Posterior vena cava (tissue), 2 donors: ENCODE measurements at places on chromosomes 5 and 9. TPM values are rescaled to one million over a fixed set of nuclear protein-coding genes. Genes with fewer than 3 reads are reported as not detected.

Gene ANXA2R
- 2.3 TPM for total RNA-seq

Gene PCDHGA6
- 6.6 TPM for total RNA-seq

Gene CDC25C
- not detected for total RNA-seq

Gene FOXD1
- total RNA-seq, result 15.8 TPM

Gene CER1
- total RNA-seq, result not detected

Gene S1PR3
- total RNA-seq, result 208 TPM

Gene EIF4EBP3
- total RNA-seq, result 8.5 TPM

Gene LIFR
- 75.0 TPM for total RNA-seq

DNA sequence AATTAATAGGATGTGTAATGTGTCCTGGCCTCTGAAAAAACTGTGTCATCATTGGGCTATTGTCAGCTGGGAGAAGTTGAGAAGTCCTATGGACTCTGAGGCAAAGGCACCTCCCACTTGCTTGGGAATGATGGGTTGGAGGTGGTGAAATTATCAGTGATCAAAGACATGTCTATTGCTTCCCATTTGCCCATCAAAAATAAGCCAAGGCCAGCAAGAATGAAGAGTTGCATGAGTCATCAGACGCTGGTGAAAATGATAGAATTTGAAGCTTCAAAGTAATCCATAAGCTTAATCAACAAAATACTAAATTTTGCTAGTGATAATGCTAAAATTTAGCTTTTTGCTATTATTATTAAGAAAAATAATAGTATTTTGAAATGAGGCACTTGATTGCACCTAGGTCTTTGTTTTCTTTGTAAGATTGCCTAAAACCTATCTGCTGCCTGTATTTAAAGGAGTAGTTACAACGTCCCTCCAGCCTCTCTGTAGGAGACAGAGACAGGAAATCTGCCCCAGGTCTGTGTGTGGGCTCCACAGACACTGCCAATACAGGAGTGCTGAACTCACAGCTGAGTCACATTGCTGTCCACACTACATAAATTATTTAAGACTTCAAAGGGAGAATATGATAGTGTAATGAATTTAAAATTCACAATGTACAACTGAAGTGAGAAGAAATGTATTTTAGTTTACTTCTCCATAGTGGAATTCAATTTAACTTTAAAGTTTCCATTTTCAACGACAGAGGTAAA is 48.4 kb upstream of the APC start:
- DNase-seq, result no peak

DNA sequence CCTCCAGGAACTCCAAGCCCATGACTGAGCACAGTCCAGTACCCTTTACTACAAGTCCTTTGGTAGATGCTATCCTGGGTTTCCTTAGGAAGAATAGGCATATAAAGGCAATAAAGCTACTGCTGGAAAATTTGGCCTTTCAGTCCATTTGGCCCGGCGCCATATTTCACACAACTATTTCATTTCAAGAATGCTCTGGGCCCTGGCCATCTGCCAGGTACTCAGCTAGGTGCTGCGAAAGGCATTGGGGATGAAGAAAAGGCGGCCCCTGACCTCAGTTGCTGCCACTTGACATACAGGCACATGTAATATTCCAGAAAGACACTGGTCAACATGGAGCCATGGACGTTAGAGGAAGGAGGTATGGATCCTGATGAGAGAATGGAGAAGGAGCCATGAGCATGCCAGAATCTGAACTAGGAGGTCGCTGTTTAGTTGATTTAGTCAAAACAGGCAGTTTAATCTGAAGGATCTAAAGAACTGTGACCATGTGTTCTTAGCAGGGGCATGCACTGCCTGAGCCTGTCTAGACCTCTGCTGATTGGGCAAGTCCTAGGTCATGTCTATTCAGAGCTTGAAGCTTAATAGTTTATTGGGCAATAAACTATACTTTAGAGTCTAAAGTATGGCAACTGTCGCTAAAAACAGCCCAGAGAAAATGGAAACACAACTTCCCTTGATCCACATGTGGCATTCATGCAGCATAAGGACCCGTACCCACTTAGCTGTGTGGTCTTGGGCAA is 149.3 kb downstream of the MELK start:
- peak; percentile 71 for DNase-seq

GRCh38 chr5:173355561-173355960 is 27.3 kb upstream of the STC2 start:
- DNase-seq, result no peak

GRCh38 chr5:155711882-155712281 is 615.1 kb upstream of the SGCD start:
- DNase-seq, result no peak

DNA sequence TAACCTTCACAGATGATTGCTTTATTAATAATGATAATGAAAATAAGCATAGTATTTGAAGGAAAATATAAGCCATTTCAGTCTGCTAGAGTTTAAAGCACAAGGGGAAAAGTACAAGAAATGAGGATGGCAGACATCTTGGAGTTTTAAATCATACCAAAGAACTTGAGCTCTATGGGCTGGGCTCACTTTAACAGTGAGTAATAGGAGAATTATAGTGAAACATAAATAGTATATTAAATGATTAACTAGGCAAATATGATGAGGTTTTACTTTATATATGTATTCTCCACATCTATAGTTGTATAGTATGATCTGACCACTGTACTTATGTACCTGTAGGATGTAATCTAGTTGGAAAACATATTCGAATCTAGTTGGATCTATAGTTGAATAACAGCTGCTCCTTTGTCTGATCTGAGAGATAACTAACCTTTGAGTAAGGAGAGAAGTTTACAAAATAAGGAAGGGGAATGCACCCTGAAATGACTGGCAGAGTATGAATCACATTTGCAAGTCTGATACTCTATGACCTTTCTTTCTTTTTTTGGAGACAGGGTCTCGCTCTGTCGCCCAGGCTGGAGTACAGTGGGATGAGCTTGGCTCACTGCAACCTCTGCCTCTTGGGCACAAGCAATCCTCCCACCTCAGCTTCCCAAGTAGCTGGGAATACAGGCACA is 17.6 kb downstream of the MEGF9 start:
- DNase-seq, result no peak

DNA sequence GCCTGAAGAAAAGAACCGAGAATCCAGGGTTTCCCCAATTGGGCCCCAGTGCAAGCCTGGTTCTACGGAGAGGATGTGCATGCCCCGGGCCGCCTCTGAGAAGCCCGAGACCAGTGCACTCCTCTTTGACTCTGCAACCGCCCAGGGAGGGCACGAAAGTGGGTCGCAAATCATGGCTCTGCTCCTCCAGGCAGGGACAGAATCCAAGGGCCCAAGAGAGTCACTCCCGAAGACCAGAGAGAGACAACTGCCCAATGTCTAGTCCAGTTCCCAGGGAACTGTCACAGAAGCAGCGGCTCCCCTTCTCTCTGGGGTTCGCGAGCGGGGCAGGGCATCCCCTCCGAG is 107.8 kb downstream of the PSD2 start:
- no peak for DNase-seq

DNA sequence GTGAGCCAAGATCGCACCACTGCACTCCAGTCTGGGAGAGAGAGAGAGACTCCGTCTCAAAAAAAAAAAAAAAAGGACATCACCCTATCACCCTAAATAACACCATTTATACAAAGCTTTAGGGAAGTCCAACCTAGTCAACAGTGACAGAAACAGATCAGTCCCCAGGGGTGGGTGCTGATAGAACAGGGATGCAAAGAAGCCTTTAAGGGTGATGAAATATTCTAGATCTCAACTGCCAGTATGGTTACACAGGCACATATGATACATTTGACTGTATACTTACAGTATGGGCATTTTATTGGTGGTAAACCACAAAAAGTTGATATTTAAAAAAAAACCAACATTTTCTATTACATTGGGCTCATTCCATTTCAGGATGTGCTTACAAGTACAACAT is 4.8 kb downstream of the RETREG1 start:
- no peak for DNase-seq

DNA sequence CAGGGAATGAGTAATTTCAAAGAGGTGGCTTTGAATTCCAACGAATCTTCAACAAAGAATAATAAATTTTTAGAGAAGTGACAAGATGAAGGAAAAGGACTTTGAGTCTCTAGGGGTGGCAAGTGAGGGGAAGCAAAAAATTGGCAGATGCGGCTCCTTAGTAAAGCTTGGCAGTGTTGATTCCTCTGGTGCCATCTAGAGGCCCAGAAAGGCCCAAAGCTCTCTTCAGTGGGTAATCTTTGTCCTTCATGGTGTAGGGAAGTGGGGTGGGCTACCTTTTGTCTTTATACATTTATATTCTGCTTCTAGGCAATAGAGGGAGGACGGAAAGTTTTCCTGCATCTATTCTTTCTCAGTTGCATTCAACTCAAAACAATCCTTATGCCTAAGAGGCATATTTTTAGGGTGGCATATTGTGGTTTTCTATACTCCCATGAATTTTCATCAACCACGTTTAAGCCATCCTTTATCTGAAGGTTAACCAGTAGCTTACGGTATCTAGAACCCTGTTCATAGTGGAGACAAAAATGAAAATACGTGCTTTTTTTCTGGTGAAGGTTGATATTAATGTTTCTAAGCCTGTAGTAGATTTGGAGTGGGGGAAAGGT is 17.5 kb upstream of the ROPN1L start:
- DNase-seq, result no peak

DNA sequence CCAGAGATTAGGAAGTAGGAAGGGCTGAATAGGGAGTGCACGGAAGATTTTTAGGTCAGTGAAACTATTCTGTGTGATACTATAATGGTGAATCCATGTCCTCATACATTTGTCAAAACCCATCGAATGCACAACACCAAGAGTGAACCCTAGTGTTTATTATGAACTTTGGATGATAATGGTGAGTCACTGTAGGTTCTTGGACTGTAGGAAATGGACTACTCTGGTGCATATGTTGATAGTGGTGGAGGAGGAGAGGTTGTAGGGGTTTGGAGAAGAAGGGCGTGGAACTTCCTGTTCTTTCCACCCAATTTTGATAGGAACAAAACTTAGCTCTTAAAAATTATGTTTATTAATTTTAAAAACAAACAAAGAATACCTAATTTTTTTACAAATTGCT is 14.3 kb downstream of the CTSL start:
- no peak for DNase-seq

DNA sequence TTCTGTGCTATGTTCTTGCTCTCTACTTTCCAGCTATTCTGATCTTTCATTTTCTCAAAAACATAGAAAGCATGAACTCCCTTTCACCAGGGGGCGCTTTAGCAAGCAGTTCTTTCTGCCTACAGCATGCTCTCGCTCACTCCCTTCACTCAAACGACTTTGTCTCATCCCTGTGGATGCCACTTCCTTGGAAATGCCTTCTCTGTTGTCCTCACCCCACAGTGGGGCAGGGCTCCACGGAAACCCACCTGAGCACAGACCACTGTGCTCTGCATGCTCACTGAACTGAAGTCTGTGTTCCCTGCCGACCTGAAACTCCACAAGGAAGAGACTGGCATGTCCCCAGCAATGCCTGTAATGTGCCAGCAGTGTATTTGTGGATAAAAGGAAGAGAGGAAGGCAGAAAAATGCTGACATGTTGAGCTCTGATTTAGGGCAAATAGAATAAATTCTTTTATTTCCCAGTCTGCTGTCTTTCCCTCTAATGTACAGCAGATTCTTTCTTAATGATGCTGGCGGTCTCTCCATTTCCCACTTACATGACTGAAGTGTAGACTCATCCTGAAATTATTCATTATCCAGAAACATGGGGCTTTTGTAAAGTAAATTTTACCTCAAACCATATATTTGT is 4.9 kb upstream of the ROR2 start:
- DNase-seq, result no peak

DNA sequence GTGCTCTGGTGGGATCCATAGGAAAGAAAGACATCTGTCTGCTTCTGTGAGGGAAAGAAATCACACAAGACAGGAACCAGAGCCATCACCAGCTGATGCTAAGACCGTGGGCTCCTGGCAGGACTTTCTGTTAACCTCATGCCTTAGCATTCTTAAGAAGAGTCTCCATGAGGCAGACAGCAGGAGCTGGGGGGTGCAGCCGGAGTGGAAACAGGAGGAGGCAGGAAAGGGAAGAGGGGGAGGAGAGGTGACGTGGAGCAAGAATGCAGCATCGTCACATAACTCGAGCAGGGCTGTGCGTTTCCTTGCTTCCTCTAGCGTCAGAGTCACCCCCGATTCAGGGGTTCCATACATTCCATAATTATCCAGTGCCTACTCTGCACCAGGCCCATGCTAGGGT is 53.6 kb downstream of the ERGIC1 start:
- DNase-seq, result peak; percentile 87

GRCh38 chr9:15306757-15307522 is at the start of gene TTC39B:
Gene TTC39B (minus strand): TSS chr9:15307216. CDS start chr9:15307125, 91 bp downstream.
- peak; percentile 97 for DNase-seq

DNA sequence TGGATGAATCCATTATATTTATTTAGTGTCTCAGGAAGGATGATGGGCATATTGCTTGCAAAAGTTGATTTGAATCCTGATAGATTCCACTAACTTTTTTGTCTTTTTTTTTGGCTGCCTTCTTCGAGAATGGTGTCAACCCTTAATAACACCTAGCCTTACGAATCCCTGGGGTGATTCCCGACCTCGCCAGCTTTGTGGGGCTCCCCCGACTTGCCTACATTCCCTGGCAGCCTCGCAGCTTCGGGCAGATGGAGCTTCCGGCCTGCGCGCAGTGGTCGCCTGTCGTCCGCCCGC is 366 bp upstream of the DOCK8 start:
- no peak for DNase-seq

DNA sequence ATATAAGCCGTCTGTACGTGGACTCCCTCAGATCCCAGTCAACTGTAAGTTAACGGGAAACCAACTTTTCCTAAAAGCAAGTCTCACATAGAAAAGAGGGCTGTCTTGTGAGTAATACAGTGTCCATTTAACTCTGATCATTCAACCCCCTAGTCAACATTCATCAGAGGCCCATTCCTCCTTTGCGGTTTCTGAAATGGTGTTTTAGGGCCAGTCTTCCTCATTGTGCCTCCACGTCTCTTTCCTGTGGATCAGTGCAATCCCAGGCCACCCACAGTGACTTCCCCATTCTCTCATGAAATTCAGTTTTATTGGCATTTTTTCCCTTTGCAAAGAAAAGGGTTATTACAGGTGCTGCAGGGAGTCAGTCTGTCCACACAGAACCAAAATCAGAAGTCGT is 261.8 kb downstream of the NR3C1 start:
- no peak for DNase-seq

- no peak for DNase-seq
Measured at GRCh38 chr5:171092194-171092593, 216.9 kb upstream of the TLX3 start.

- DNase-seq, result no peak
Measured at GRCh38 chr9:86187121-86187520, 72.3 kb downstream of the C9orf153 start.

DNA sequence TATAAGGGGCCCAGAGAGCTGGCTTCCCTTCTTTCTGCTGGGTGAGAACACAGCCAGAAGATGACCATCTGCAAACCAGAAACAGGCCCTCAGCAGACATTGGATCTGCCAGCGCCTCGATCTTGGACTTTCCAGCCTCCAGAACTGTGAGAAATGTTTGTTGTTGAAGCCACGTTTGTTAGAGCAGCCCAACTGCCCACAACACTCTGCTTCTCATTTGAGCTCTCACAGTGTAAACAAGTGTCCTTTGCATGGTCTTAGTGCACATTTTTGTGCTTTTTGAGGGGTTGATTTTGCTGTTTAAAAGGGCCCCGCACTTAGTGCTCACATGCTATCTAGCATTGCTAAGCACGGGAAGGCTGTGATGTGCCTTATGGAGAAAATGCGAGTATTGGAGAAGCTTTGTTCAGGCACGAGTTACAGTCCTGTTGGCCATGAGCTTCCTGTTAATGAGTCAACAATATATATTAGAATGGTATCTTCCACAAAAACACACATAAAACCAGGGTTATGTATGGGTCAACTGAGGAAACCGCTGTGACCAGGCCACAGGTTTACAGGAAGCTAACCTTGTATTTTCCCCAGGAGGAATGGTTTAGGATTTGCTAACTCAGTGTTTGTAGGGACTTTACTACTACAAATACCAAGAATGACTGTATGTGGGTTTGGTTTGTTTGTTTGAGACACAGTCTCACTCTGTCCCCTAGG is 11.9 kb downstream of the CMBL start:
- peak; percentile 31 for DNase-seq
